ENCODE measurements at places on chromosomes 7 and 10.

- no peak for DNase-seq
These were observed 282.1 kb upstream of the BMPER start for GRCh38 chr7:33623267-33623666.

GRCh38 chr7:42338916-42339540 is 102.0 kb upstream of the GLI3 start:
- no peak for DNase-seq

DNA sequence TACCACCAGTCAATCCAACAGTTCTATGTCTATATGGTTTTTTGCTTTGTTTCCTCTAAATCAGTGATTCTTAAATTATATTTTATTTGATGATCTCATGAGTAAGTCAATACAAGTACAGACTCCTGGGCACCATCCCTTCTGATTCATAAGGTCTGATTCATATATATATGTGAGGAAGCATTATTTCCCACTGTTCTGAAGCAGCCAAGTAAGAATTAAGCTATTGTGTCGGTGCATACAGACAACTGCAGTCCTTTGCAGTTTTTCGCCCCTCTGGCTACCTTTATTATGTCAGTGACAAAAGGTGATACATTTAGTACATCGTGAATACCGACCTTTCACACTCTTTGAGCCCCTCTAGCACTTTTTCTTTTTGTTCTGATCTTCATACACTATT is 1079.6 kb upstream of the C7orf33 start:
- no peak for DNase-seq

DNA sequence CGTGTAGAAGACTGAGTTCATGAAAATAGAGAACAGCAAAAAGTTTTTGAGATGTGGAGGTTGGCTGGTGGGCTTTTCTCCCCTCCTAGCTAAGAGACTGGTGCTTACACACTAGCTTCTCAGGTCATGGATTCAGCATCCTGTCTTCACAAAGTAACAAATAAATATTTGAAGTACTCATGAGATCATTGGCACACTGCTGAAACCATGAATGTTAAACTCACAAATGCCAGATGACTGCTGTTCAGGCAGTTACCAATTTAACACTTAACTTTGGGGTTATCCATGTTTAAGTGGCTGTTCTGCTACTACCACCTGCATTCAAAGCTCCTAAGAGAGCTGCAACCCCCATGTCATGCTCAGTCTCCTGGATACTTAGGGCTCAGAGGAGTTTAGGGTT is 119.0 kb upstream of the BET1 start:
- no peak for DNase-seq

DNA sequence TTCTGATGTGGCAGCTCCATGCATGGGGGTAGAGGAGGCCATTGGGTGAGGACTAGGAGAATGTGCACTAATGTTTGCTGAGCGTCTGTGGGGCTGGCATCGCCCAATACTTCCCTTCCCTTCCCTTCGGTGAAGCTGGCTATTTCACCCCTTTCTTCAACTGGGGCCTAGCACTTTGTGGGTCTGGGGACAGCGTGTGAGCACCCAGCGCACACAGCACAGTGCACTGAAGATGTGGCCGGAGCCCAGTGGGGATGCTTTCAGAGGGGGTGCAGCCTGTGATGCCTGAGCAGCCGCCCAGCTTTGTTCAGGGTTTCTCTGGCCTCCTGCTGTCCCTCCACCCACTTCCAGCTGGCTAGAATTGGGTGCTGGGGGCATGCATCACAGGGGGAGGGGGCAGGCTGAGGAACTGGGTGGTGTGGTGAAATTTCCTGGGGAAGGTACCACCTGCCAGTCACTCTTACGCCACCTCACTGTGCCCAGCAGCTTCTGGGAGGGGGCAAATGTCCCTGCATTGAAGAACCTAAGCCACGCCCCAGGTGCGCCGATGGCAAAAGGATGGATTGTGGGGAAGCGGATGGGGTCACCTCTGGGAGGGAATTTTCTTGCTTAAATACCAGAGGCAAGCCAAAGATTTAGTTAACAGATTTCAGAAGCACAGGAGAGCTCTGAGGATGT is 45.5 kb downstream of the CLEC2L start:
- DNase-seq, result no peak

DNA sequence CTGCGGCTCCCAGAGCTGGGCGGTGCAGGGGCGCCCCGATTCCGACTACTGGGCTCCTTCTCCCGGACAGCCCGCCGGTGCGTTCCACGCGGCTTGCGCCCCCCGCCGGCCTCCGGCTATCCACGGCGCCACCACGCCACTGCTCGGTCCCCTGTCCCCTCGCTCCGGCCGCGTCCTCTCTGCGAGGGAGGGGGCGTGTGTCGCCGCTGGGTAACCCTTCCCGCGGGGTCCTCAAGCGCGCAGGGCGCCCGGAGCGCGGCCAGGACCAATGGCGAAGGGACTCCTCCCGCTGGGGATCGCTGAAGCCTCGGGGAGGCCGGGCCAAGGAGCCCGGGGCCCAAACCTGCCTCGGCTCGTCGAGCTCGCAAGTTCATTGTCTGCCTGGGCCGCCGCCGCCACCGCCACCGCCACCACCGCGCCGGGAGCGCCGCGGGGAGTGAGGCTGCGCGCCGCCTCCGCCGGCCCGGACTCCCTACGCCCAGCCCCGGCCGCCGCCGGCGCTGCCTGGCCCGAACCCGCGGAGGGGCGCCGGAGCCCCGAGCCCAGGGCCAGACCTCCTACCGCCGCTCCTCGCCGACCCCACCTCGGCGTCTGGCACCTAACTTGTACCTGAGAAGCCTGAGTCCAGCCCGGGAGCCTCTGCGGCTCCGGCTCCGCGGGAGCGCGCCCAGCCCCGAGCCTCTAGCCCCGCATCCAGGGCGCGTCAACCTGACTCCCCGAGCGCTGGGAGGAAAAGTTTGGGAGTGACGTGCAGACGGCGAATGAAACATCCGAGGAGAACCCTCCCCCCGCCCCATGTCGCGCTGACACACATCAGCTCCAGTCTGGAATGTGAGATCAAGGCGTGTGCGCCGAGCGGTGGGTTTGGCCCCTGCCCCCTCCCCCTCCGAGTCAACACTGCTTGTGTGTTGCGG is at the start of gene CHST15:
Gene CHST15 (minus strand): TSS at position 739 of the 914 bp plus-strand sequence. CDS start 47,386 bp downstream, outside the sequence.
- DNase-seq, result peak; percentile 89

Data from sigmoid colon (tissue), 7 donors.